ENCODE measurements at places on chromosomes 16 and 17. TPM values are rescaled to one million over a fixed set of nuclear protein-coding genes. Genes with fewer than 3 reads are reported as not detected.

DNA sequence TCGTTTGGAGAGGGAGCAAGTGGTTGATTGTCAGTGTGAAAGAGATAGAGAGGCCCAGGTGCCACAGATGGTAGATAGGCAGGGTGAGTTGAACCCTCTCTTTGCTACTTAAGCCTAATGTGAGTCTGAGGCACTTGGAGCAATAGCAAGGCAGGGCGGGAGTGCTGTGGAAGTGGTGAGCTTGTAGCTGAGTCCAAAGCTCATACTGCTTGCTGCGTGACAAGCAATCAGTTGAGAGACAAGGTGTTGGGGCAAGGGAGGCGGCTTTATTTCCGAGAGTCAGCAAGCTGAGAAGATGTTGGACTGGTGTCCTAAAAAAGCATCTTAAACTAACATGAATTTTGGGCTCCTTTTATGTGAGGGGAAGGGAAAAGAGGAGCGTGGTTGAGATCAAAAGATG is 112.9 kb upstream of the ZKSCAN2 start:
- no peak for DNase-seq

DNA sequence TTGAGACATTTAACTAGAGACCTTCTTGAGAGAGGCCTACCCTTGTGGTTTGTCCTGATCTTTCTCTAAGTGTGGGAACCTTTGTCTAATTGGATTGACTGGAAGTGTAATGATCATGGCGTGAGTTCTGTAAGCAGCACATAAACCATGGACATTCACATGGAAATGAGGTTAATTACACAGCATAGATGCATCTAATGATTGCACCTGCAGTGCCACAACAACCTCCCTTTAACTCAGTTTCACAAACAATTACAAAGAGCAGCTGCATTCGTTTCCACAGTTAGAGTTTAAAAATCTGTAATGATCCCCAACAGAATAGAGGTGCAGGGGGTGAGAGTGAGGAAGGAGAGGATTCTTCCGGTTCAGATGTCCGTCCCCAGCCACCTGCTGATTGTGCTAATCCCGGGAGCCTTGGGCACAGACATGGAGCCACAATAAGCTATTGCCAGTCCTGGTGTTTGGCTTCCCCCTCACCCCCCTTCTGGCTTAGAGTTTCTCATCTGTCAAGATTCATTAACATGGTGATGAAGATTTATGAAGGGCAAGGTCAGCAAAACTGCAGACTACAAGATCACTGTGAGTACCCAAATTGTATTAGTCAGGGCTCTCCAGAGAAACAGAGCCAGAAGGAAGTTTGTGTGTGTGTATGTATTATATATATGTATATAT is 659.2 kb upstream of the SOX9 start:
- DNase-seq, result no peak

DNA sequence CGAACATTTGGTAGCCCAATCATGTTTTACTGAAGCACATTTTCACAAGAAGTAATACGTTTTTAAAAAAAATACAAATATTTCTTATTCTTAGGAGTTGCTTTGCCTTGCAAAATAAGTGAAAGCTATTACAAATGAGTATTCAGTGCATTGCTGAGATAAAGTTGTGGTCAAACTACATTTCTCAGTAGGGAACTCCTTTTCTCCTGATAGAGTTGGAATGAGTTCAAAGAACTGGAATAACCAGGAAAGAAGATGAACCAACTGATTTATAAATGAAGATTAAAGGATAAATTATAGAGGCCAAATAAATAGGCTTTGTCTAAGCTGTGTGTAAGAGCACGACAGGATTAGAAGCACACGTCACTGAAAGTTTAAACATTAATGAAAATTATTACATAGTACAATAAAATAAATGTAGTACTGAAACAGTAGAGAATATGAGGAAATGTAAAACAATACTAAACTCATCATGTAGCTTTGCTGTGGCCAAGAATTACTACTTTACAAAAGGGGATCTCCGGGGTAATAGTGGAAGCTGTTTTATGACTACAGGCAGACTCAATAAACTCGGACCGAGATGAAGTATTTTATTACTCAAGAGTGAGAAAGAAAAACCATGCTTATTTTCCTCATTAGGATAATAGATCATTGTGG is 73.6 kb downstream of the KCNJ2 start:
- DNase-seq, result no peak

DNA sequence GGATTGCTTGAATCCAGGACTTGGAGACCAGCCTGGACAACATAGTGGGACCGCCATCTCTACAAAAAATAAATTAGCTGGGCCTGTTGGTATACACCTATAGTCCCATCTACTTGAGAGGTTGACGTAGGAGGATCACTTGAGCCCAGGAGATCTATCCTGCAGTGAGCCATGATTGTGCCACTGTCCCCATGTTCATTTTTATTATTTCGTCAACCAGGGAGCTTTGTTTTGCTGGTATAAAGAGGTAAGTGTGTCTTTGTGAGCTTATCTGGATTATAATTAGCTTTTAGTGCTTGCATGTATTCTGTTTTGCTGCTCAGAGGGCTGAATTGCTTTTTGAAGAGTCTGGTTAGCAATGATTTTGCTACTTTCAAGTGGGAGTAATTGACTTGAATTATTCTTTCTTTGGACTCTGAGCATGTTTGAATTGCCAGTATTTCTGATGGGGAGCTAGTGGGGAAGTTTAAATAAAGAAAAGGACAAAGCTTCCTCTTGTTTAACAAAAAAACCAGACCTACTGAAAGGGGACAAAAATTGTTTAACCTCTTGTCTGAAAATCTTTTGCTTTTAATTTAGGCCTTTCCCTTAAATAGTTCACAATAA is 31.6 kb upstream of the BCAS3 start:
- no peak for DNase-seq

SPN gene
- 48.6 TPM for total RNA-seq

Measured in upper lobe of left lung (tissue), 6 donors.